Uterus (tissue), 4 donors: ENCODE measurements at places on chromosomes 7 and 10. TPM values are rescaled to one million over a fixed set of nuclear protein-coding genes. Genes with fewer than 3 reads are reported as not detected.

Gene IMPDH1
- 53.3 TPM for total RNA-seq

Gene FAM180A
- total RNA-seq, result not detected

Gene CLIP2
- total RNA-seq, result 20.3 TPM

Gene CTAGE6
- 2.4 TPM for total RNA-seq

DNA sequence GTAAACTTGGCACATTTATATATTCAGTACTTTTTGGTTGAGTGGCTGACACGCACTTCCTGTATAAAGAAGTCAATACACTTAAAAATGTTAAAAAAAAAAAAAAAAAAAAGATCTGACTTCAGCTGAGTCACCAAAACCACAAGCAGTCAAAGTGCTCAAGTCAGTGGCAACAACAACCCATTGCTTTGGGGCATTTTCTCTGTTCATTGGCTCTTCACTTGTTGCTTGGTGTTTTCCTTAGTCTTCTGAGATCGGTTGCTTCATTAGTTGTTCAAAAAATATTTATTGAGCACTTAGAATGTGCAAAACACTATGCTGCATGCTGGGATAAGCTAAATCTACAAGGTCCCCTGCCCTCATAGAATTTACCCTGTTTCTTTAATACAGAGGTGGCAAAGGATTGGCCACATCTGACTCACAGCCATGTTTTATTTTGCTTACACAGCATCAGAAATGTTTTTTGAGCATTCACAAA, 63.7 kb downstream of the ZNRF2 start:
- no peak for DNase-seq
